ENCODE measurements at places on chromosomes 5 and 9.
A peak's percentile ranks its signal among the peaks of the same experiment; 100 is the strongest.

DNA sequence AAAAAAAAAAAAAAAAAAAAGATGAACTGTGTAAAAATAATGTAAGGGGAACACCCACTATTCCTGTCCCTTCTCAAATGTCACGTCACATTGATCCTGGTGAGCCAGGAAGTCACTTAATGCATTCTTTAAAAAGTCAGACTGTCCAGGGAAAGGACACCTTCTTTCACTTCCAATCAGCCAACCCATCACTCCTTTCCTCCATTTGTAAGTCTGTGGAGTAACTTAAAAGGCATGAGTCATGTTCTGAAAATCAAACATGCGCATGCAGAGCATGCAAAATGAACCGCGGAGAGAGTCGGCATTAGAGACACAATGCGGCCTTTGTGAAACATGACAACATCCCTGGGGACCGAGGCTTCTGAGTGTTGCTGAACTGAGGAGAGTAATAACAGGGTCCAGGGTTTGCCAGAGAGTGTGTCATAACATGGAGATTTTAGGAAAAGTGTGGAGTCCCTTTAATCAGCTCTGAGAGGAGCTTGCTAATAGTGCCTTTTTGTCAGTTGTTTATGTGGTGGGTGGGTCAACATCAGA is 77.6 kb upstream of the SEMA6A start:
- DNase-seq, result no peak

GRCh38 chr5:88885002-88885401 is 2.0 kb upstream of the MEF2C start:
- no peak for DNase-seq

- no peak for DNase-seq
Observed at GRCh38 chr9:4714266-4715016, 26.6 kb downstream of the AK3 start.

- no peak for DNase-seq
Observed at GRCh38 chr5:180988592-180988991, at the start of gene BTNL3. Gene BTNL3, plus strand, starts transcription at chr5:180988846. Its CDS starts 183 bp downstream, at chr5:180989029.

DNA sequence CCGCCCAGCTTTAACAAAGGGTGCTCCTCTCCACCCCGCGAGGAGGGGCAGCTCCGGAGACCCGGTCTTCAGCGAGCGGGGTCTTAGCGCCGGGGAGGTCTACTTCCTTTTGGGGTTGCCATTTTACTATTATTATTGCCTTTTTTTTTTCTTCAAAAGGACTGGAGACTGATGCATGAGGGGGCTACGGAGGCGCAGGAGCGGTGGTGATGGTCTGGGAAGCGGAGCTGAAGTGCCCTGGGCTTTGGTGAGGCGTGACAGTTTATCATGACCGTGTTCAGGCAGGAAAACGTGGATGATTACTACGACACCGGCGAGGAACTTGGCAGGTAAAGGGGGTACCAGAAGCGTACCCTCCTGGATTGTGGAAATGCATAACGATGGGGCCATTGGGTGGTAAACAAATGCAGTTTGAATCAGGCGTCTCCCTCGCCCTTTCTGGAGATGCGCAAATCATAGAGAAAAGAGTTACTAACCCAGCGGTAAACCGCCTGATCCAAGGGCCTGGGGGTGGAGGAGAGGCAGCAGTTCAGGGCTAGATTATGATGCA is 1.2 kb downstream of the DAPK1 start:
- peak; percentile 37 for DNase-seq

DNA sequence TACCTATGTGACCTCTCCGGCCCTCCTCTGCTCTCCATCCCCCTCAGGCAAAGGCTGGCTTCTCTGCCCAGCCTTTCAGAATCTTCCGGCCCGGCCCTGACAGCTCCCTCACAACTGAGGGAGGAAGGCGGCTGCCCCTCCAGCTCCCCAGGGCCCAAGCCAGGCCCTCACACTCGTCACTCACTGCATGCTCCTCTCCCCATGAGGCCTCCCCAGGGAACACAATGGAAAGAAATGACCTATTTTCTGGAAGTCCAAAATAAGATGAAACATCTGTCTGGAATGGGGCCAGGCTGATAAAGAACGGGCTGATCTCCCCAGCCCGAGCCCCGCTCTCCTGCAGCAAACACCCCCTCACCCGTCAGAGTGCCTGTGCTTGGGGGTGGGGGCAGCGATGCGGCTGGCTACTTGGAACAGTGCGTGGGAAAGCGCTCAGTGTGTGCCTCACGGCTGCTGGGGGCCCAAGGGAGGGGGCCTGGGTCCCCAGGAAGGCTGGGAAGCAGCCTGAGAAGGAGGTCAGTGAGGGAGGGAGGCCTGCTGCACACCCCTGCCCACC is 11.3 kb downstream of the PDGFRB start:
- no peak for DNase-seq

DNA sequence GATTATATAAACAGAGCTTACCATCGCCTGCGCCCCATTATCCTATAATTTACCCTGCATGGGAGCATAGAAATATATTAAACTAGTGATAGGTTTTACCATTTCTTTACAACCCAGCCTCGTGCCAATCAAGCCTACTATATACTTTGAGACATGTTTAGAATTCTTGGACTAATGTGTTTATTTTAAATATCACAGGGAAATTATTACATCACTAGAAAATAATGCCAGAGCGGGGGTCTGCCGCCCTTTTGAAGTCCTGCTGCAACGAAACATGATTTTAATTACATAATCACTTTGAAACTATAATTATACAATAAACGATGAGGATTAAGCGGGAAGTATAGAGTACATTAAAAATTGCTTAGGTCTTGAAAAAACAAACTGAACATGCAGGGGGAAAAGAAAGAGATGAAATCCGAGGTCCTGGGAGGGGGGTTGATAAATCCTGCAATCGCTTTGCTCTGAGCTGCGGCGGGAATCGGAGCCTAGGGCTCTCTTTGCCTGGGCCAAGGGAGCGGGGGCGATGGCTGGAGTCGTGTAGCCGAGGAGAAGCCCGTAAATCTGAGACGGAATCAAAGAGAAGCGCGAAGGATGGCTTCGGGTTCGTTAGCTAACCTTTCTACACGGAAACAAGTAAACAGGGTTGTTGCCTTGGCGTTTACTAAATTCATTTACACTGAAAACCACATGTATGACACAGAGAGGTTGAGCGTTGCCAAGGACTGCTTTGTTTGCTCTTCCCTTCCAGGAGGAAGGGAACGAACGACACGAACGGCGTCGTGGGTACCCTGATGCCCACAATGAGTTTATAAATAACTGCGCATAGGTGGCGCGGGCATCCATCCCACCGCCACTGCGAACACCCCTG is 127.6 kb downstream of the TMEM174 start:
- no peak for DNase-seq

GRCh38 chr9:105646879-105647594 is 15.2 kb upstream of the TAL2 start:
- DNase-seq, result peak; percentile 96

DNA sequence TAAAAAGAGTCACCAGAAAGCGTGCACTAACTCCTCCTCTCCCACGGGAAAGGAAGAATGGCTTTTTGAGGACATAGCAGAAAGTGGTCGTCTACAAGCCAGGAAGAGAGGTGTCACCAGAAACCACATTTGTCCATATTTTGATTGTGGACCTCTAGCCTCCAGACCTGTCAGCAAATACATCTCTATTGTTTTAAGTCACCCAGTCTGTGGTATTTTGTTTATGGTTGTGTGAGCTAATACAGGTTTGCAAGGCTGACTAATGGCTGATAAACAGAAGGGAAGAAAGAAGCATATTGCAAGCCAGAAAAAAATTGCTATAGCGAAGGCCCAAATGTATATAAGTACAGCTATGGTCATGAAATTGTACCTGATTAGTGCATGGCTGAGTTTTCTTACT is 21.4 kb downstream of the WDR70 start:
- no peak for DNase-seq

DNA sequence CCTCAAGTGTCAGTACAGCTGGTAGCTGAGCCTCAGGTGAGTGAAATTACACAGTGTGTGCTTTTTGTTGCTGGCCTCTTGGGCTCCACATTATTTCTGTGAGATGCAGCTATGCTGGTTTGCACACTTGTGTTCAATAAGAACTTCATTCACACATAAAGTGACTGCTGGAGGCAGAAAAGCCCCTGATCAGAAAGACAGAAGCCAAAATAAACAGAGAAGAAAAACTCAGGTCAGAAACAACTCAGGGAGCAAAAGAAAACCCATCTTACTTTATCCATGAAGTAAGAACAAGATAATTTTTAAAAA is 15.1 kb downstream of the PNPLA7 start:
- DNase-seq, result no peak

GRCh38 chr9:101418518-101419430 is 16.8 kb downstream of the ALDOB start:
- DNase-seq, result peak; percentile 44

DNA sequence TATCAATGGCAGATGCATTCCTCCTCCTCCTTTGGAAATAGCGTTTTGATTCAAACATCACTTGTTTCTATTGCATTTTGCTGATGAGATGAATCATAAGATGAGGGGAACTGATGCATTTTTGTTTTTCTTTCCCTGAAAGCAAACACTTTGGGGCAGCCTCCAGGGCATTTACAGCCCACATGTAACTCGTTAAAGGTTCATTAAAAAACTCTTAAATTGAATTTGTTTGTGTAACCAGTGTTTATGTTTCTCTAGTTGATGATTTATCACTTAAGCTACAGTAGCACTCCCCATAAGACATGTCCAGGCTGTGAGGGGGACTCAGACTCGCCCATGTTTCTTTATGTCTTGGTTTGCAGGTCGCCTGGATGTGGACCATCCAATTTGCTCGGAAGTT is 246.1 kb upstream of the ANKH start:
- no peak for DNase-seq

GRCh38 chr9:127863191-127863621 is 8.7 kb upstream of the ENG start:
- DNase-seq, result peak; percentile 83

DNA sequence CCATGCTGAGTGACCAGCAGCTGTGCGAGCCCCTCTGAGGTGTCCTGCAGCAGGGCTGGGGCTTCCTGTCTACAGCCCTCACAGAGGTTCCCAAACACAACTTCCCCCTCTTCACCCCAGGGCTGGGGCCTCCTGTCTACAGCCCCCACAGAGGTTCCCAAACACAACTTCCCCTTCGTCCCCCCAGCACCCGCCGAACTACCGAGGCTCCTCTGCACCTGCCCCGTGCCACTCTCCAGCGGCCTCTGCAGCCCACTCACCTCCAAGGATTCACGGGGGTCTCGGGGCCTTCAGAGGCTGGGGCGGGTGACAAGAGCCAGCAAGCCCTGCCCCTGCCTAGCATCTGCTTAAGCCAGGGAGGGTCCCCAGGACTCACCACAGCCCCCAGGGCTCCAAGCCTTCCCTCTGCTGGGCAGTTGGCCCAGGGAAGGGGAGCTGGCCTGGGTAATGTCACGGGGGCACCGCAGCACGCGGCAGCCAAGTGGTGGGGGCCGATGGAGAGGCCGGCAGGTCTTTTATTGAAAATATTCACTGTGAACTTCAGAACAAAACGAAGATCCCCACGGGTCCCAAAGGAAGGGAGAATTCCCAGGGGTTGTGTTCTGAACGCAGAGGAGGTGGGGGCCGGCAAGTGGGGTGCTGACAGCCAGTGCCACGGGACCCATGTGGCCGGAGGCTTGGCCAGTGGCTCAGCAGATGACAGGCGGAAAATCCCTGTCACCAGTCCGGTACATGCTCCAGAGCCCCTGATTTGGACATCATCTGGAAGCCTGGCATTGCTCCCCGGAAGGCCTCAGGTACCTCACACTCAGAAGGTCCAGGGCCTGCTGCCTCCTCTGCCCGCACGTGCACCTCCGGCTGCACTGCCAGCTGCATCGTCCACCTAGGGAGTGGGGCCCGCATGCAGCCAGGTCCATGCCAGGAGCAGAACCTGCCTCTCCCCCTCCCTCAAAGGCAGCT is 125.3 kb downstream of the ADAMTS2 start:
- DNase-seq, result no peak

- DNase-seq, result peak; percentile 1
Observed at GRCh38 chr9:114016101-114016500, 62.0 kb downstream of the AMBP start.

DNA sequence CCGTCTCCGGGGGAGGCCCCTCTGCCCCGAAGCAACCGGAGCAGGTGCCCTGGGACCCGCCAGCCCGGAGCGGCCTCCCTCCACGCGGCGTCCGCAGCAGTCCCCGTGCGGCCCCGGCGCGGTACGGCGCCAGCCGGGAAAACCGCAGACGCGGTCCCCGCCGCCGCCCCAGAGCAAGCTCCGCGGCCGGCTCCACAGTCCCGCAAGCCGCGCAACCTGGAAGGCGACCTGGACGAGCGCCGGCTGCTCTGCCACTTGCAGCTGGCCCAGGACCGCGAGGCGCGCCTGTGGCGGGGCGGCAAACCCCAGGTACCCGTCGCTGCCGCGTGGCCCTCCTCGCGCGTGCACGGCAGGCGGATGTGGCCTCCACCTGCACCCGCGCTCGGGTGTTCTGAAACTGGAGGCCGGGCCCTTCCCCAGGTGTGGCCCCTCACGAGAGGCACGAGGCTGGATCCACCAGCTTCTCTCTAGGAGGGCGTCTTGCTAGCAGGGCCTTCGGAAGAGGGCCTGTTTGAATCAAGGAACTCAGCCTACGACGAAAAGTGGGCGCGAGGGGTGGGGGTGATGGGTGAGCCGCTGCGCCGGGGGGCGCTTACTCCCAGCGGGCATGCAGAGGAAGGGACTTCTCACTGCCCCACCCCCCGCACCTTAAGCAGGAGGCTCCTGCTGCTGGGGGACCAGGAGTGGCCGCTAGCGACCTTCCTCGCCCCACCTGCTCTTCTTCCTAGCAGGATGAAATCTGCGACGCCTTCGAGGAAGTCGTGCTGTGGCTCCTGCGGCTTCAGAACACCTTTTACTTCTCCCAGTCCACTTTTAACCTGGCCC is 602 bp downstream of the CCNI2 start:
- DNase-seq, result no peak

- DNase-seq, result no peak
Observed at GRCh38 chr9:27037499-27037898, 32.0 kb upstream of the LRRC19 start.

- DNase-seq, result no peak
Observed at GRCh38 chr5:57753446-57753845, 270.8 kb upstream of the ACTBL2 start.

- DNase-seq, result no peak
Observed at GRCh38 chr5:152288917-152289595, 116.0 kb downstream of the NMUR2 start.

DNA sequence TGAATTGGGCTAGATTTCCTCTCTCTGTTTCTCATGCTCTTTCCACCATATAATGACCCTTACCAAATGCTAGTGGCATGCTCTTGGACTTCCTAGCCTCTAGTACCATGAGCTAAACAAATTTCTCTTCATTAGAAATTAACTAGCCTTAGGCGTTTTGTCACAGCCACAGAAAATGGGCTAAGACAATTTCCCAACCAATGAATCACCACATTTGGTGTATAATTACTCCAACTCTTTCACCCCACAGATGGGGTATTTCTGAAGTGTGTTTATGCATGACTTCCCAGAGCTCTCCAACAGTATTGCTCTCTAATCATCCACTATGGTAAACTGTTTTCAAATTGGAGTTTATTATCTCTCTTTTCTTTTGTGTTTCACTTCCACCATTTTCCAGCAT is 1041.1 kb upstream of the COX7C start:
- DNase-seq, result no peak

DNA sequence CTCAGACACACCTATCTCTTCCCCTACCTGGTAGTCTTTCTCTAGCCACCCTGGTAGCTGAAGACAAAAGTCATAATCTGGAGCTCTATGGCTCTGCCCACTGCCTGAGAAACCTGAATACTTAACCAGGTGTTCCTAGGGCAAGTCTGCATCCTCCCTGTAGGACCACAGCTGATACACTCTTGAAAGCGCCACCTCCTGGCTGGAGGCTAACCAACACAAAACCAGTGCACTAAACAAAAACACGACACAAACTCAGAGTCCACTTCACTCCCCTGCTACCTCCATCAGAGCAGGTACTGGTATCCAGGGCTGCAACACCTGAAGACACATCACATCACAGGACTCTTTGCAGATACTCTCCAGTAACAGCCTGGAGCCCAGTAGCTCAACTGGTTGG is 84.6 kb upstream of the ANXA1 start:
- no peak for DNase-seq

Data from WERI-Rb-1 (cell line).